Upper lobe of right lung (tissue), 1 donor: ENCODE measurements at places on chromosomes 6 and 20. TPM values are rescaled to one million over a fixed set of nuclear protein-coding genes. Genes with fewer than 3 reads are reported as not detected.

The OR2H2 gene
- not detected for total RNA-seq

The FAXC gene
- total RNA-seq = 5.4 TPM

The SYCP2L gene
- total RNA-seq = 0.58 TPM

The RAE1 gene
- 14.9 TPM for total RNA-seq

The TRIM10 gene
- total RNA-seq = not detected

The HLA-DMA gene
- 197 TPM for total RNA-seq

The MAN1A1 gene
- total RNA-seq = 74.0 TPM

The CYP39A1 gene
- 7.8 TPM for total RNA-seq
